Activated CD8-positive, alpha-beta memory T cell treated with anti-CD3 and anti-CD28 coated beads, Interleukin-2, amount 50 U/mL, for 4 hours (primary cell): ENCODE measurements at places on chromosomes 13 and 19.

DNA sequence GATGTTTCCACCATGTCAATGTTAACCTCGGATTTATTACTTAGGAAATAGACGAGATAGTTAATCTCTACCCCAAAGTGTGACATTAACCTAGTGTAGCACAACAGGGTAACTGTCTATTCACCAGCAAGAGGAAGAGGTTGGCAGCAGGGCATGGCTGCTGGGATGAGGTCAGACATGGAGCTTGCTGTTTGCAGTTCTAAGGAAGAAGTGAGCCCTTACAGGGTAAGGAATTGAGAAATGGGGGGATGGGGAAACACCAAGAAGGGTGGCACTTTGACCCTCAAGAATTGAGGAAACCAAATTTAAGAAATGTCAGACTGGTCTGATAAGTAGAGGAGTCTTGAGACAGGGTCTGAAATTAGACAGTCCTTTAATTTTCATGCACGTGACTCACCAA, 62.4 kb downstream of the MBD3L2B start:
- no peak for DNase-seq

- no peak for DNase-seq
Measured at GRCh38 chr13:47100214-47100853, 203.5 kb upstream of the HTR2A start.

- no peak for DNase-seq
Measured at GRCh38 chr13:94459116-94459515, 20.4 kb downstream of the DCT start.

DNA sequence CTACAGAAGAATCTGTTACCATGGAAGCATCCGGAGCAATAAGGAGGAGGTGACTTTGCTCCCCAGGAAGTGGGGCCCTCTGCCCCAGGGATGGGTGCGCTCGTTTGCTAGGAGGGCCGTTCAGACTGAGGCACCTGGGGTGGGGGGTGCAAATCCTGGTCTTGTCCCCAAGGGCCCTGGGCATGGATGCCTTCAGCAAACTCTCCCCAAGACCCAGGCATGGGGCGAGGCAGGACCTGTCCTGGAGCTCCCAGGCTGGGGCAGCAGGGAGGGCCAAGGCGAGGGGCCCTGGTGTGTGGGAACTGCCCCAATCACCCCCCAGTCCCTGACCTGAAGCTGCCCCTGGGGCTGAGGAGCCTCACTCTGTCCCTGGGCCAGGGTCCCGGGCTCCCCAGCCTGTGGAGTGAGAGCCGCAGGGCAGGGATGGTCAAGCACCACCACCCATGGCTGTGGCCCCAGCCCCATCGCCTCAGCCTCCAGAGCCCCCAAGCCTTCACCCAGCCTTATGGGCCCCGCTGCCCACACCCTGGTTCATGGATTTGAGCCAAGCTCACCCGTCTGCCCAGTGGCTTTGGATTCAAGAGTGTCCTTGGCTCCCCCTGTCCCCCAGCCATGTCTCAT, 240.6 kb upstream of the SGCG start:
- DNase-seq = no peak

DNA sequence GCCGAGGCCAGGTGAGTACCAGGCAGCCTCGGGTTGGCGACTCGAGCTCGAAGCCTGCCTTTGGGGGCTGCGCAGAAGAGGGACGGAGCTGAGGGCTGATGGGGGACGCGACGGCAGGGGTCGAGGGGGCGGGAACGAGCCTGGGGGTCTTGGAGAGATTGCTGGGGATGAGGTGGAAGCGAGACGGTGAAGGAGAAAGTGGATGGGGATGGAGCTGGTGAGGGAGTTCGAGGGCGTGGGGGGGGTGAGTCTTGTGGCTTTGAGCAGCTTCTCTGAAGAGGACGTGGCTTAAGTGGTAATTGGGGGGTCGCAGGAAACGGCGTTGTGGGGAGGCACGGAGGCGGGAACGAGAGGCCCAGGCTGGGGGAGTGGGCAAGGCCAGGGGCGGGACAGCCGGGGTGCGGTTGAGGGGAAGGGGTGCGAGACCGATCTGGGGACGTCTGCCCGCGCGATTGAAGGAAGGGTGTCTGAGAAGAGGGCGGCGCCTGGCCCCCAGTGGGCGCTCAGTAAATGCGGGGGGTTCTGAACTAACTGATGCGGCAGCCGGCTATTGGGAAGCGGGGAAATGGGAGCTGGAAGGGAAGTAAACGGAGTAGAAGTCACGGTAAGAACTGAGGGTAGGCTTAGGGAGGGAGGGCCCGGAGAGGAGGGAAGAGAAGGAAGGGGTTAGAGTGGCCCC, 426 bp downstream of the MYO9B start:
- DNase-seq = peak; percentile 56

- DNase-seq = no peak
Measured at GRCh38 chr13:59510386-59510785, 653.3 kb downstream of the DIAPH3 start.

- DNase-seq = no peak
Measured at GRCh38 chr13:50617134-50617721, 226.3 kb downstream of the DLEU7 start.

- DNase-seq = no peak
Measured at GRCh38 chr13:110251193-110251819, 55.7 kb downstream of the COL4A1 start.

GRCh38 chr19:366205-366783, 21.7 kb upstream of the MIER2 start:
- no peak for DNase-seq

DNA sequence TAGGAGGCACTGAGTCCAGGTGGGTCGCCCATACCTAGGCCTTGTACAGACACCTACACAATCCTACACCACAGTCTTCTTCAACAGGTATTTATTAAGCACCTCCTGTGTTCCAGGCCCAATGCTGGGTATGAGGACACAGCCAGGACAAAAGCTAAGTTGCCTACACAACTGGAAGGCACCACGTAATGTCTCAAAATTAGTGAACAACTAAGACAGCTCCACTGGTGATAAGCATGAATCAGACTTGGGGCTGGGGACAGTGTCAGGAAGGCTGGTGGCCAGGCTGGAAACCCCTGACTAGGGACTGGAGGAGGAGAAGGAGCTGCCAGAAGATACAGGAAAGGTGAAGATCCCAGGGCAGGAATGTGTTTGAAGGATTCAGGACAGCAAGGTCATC, 2.4 kb downstream of the SMIM24 start:
- no peak for DNase-seq

DNA sequence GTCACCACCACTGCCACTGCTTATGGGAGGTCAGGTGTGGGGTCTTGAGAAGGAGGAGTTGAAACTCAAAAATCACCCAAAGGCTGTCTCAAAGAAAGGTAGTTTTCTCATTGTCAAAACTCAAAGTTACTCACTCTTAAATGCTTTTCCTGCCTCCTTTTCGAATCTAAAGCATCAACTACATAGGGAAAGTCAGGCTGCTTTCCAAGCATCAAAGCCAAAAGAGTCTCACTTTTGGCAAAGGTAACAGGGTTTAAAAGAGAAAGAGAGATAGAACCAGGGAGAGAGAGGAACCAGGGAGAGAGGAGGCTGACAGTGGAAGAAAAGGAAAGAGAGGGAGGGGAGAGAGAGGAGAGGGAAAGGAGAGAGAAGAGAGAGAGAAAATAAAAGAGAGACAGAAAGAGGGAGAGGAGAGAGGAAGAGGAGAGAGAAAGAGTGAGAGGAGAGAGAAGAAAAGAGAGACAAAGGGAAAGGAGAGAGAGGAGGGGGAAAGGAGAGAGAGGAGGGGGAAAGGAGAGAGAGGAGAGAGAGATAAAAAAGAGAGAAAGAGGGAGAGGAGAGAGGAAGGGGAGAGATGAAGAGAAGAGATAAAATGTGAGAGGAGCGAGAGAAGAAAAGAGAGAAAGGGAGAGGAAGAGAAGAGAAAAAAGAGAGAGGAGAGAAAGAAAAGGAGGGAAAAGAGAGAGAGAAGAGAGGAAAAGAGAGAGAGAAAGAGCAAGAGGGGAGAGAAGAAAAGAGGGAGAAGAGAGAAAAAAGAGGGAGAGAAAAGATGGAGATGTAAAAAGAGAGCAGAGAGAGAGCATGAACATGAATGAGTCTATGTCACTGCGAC, 262.0 kb upstream of the TSHZ3 start:
- DNase-seq = no peak

DNA sequence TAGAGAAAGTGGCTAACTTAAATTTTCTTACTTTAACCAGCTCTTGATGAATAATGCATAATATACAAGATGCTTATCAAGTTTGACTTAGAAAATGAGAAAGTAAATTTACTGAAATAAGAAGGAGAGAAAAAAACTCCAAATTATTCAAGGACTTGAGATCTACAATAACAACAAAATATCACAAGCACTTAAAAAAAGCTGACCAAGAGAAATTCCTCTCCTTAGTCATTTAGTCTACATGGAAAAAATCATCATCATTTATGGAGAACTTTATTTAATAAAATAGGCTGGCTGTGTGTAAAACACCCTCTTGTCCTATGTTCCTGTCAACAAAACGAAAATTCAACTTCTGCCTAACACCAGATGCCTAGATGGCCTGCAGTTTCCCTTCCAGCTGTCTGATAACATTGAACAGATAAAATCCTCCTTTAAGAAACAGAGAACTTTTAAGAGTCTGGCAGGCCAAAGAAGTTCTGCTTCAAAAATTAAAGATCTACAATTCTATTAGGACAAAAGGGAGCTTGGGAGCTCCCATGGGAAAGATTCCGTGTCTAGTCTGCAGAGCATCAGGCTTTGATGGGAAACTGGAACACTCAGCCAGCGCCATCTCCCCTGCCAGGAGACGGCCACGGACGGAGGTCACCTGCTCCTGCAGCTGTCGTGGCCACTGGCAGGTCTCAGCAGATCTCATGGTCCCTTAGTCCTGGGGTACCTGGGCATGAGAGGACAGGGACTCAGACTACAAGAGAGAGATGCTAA, 37.9 kb upstream of the ATP11A start:
- no peak for DNase-seq

GRCh38 chr13:98496479-98496791, 80.5 kb downstream of the STK24 start:
- DNase-seq = no peak

GRCh38 chr13:113648216-113648610, 9.8 kb downstream of the ATP4B start:
- DNase-seq = no peak

- no peak for DNase-seq
Measured at GRCh38 chr13:65149687-65150086, 2080.4 kb downstream of the PCDH9 start.

DNA sequence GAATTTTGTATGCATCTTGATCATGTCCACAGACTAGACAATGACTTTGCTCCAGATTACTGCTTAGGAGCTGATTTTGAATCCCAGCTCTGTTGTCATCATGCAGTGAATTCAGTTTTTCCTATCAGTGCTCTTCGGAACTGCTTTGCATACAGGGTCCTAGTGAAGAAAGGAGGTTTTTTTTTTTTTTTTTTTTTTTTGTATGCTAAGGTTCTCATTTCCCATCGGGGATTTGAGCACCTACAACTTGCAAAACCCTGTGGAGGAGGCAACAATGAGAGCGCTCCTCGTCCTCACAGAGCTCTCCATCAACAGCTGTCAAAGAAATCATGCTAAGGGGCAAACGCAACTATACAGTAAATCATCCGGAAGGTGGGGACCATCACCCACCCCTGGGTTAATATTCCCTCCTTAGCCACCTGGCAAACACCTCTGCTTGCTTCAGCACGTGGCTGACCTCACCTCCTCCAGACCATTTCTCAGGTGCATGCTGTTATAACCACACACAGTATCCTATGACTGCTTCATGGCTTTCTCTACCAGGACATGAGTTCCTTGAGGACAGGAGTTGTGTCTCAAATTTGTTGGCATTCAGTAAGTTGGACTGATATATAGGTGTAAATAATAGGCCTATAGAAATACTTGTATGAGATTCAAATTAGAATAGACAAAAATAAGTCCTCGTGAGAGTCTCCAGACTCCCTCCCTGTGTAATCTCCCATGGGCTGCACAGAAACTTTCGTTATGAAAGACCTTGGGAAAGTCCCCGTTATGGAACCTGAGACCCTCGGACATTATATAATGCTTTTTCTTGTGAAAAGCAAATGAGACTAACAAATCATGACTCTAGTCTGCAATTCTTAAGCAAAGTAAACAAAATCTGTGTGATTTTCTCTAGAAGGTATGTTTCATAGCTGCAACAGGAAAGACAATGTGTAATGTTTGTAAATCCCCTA, 113.8 kb downstream of the KATNAL1 start:
- DNase-seq = no peak

DNA sequence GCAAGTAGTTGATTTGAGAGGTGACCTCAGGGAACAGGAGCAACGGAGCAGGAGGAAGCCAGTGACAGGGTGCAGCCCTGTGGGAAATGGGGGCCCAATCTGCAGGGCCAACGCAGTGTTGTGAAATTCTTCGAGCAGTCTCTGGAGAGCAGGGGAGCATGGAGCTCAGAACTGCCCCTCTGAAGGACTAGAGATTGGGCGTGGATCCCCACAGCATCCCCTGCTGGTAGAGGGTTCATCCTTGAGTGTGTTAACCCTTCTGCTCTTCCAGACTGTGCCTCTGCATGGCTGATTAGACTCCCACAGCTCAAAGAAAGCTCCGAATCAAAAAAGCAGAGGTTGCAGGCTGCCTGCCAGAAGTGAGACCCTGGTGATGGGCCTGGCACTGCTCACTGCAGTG, 77.9 kb upstream of the UQCRFS1 start:
- DNase-seq = no peak

DNA sequence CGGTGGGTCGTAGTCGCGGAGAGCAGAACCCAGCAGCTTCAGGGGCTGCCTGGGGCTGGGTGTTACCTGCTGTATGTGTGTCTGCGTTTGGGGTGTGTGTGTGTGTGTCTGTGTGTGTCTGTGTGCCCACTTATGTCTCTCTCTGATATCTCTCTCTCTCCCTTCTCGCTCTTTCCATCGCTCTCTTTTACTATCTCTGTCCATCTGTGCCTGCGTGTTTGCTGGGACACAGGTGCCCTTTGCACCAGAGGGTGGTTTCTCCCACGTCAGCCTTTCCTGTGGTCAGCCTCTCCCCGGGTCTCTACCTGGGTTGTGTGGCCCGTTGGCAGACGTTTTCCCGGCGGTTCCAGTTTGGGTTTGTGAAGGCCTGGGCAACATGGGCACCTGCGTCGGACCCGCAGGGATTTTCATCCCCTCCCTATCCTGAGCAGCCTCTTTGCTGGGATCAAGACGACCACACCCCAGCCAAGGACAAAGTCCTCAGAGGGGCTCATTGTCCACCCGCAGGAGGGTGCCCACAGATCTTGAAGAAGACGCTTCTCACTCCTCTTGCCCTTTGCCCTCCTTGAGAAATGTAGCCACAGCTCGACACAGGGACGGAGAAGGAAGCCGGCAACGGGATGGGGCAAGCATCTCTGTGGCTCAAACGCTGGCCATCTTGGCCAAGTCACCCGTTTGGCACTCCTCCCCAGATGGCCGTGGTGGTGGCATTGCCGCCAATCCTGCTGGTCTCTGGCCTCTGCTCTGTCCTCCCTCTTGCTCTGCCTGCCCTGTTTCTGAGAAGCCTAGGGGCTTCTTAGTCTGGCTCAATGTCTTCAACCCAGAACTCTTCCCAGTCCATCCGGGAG, 43.3 kb downstream of the ZNF146 start:
- no peak for DNase-seq

DNA sequence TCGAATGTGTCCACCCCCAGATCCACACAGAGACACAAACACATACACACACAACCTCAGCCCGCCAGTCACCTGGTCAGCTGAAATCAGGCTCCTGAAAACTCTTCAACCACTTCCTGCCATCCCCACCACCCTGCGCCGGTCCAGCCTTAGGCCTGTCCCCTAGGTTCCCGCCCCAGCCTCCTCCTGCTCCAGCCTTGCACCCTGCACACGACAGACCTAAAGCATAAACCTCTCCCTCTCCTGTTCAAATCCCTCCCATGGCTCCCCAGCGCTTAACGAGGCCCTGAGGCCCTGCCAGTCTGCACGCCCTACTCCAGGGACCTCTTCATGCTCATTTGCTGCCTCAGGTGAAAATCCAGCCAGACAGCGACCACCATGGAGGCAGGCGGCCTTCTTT, 7.1 kb downstream of the PNMA8B start:
- DNase-seq = no peak

- DNase-seq = no peak
Measured at GRCh38 chr13:51950722-51951121, 60.5 kb downstream of the ATP7B start.
